ENCODE measurements at places on chromosomes 6 and 20. TPM values are rescaled to one million over a fixed set of nuclear protein-coding genes. Genes with fewer than 3 reads are reported as not detected.

DNA sequence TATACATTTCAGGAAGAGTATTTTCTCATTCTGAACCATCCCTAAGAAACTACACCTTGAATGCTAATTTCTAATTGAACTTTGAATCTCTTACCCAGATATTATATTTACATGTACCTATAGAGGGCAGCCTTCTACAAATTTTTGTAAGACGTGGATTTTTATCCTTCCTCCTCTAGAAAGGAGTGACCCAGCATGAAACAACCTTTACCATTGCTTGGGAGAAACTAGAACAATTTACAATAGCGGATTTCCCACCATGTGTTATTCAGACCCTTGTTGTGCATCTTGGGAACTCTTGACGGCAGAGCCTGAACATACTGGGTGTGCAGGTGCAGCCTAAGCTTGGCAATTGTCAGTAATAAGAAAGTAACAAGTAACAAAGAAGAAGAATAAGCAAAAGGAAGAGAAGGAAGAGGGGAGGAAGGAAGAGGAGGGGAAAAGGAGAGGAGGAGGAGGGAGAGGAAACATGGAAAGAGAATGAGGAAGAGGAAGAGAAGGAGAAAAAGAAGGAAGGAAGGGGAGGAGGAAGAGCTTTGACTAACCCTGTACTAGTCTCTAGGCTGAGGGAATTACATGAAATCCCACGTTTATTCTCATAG, 10.8 kb upstream of the TAAR1 start:
- DNase-seq = no peak

GRCh38 chr6:149250951-149251350, 66.6 kb upstream of the TAB2 start:
- DNase-seq = no peak

DNA sequence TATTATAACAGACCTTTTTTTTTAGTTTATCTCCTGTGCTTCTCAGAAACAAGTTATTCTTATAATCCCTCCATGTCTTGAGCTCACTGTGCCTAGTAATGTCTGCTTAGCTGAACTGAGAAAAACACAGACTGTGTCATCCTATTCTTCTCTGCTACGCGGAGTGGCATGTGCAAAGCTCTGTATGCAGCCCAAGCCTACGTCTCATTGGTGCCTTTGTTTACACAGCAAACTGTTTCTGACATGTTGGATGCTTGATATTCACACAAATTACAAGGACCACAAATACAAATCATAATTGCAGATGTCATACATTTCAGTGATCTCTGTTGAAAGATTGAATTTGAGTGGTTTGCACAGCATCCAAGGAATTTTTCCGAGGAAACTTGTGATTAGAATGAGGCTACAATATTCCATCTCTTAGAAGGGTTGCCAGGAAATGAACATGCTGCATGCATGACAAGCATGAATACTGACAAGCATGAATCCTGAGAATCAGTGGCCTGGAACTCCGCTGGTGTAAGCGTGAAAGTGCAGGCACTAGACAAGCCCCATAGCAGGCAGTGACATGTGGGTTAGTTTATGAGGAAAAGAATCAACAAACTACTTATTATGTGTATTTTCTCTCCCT, 128.4 kb upstream of the SGK1 start:
- DNase-seq = no peak

Gene PNLDC1
- total RNA-seq = not detected

DNA sequence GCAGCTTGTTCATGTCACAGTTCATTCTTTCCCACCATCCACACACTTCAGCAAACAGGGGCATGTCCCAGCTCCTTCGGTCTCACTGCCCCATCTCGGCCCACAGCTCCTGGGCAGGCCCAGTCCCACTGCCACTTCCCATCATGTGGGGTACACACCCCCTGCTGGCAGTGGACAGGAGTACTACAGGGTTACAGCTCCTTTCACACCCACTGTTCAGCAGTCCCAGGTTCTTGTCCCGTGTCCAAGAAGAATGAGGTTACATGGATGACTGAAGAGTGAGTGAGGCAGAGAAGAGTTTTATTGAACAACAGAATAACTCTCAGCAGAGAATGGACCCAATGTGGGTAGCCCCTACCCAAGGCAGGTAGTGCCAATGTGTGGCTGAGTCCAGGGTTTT, 77.8 kb upstream of the SMLR1 start:
- DNase-seq = no peak

Data from left colon (tissue), 2 donors.